ENCODE measurements at places on chromosomes 3 and 15. TPM values are rescaled to one million over a fixed set of nuclear protein-coding genes. Genes with fewer than 3 reads are reported as not detected.

Gene ANKRD63
- total RNA-seq = not detected

Gene SLC12A1
- total RNA-seq = not detected

Gene XCR1
- total RNA-seq = not detected

Gene P2RY1
- total RNA-seq = 2.0 TPM

Gene BCL2A1
- total RNA-seq = 0.38 TPM

Measured in hair follicular keratinocyte (primary cell).